ENCODE measurements at places on chromosomes 6 and 20. TPM values are rescaled to one million over a fixed set of nuclear protein-coding genes. Genes with fewer than 3 reads are reported as not detected.

Gene OPRL1
- 0.15 TPM for total RNA-seq

Gene ATXN1
- 16.5 TPM for total RNA-seq

Gene ACOT13
- 29.4 TPM for total RNA-seq

Gene PTGIS
- not detected for total RNA-seq

Gene PAQR8
- 1.8 TPM for total RNA-seq

Gene SLPI
- total RNA-seq, result 273 TPM

Gene KCNK16
- not detected for total RNA-seq

Gene QKI
- total RNA-seq, result 272 TPM

Gene SPTLC3
- 20.3 TPM for total RNA-seq

Measured in MCF 10A (cell line).